Stimulated activated CD4-positive, alpha-beta T cell treated with anti-CD3 and anti-CD28 coated beads, TNF-alpha, amount 100 ng/mL, for 48 hours (primary cell): ENCODE measurements at places on chromosomes 16 and 17.

- DNase-seq, result no peak
Measured at GRCh38 chr16:13150181-13150885, 248.9 kb downstream of the SHISA9 start.

- DNase-seq, result no peak
Measured at GRCh38 chr17:79667746-79668145, 56.9 kb upstream of the RBFOX3 start.

GRCh38 chr16:21205303-21205702, 6.1 kb downstream of the ZP2 start:
- DNase-seq, result no peak

DNA sequence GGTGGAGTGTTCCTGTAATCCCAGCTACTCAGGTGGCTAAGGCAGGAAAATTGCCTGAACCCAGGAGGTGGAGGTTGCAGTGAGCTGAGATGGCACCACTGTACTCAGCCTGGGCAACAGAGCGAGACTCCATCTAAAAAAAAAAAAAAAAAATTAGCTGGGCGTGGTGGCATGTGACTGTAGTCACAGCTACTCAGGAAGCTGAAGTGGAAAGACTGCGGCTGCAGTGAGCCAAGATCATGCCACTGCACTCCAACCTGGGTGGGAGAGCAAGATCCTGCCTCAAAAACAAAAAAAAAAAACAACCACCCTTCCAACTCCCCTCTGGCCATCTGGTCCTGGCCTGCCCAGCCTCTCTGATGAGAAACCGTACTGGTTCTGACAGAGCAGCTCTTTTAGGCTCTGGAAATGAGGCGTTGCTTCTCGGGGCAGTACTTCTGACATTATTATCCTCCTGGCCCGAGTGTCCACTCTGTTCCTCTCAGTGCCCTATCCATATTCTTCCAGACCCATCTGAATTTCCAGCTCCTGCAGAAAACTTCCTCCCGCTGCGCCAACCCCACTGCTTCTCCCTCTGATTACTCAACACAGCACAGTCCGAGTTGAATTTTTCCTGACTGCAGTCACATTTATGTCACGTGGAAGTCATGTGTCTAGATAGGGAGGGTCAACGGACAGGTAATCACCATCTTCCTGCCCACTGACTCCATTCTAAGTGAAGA, 13.3 kb downstream of the GGA2 start:
- DNase-seq, result no peak

GRCh38 chr17:50087912-50088405, 7.2 kb upstream of the PDK2 start:
- DNase-seq, result no peak

GRCh38 chr17:6831661-6832263, at the start of gene TEKT1:
Gene TEKT1 (minus strand): TSS chr17:6831729. CDS start chr17:6830376, 1,353 bp downstream.
- DNase-seq, result peak; percentile 34

GRCh38 chr16:65327346-65327745, 205.5 kb upstream of the CDH11 start:
- no peak for DNase-seq

- DNase-seq, result no peak
Measured at GRCh38 chr16:88628512-88628974, 9.8 kb upstream of the IL17C start.

DNA sequence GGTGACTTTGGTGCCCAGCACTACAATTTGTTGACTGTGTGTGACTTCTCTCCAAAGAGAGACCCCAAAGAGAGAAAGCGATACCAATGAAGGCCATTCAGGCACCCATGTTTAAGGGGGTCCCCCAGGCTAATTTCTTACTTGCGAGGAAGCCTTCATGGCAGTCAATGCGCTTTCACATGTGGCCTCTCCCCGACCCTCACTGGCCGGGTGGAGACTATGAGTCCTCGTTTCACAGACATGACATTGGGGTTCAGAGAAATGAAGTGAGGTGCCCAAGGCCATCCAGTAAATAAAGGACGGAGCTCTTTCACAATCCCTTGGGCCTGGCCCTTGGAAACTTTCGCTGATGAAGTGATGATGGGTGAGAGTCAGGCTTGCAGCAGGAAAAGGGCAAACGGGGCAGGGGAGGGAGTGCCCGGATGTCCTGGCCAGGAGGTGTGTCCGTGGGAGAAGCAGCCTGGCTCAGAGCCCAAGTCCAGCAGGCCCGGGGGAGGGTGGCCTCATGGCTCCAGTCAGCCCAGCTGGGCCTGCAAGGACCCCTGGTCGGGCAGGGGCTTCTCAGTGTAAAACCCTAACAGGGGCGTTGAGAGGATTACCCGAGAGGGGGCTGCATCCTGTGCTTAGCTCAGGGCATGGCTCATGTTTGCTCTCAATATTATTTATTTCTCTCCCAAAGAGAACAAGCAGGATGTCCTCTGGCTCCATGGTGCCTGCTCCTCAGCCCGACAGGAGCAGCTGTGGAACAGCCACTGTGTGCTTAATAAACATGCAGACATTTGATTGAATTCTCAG, 14.7 kb downstream of the TBX2 start:
- DNase-seq, result no peak

GRCh38 chr17:76354747-76355310, 1.1 kb upstream of the PRPSAP1 start:
- DNase-seq, result no peak
